MCF 10A (cell line): ENCODE measurements at places on chromosomes 6 and 20. TPM values are rescaled to one million over a fixed set of nuclear protein-coding genes. Genes with fewer than 3 reads are reported as not detected.

Gene RBPJL
- total RNA-seq: not detected in 2 replicates

GRCh38 chr6:71395731-71396409 is 107.3 kb downstream of the OGFRL1 start:
- H3K4me1 ChIP-seq: peaks cover 39% of the 10 kb centered on the region
- no peaks in the 10 kb centered on the region for H3K27me3 ChIP-seq
- DNase-seq: no peak

GRCh38 chr6:148231572-148231971 is 111.1 kb upstream of the SASH1 start:
- H3K36me3 ChIP-seq: no peaks in the 10 kb centered on the region
- no peak overlapping the region for H3K4me3 ChIP-seq
- peak overlapping the region; percentile 37 for H3K27ac ChIP-seq
- H3K4me1 ChIP-seq: peaks cover 27% of the 10 kb centered on the region
- H3K27me3 ChIP-seq: no peaks in the 10 kb centered on the region
- no peak for DNase-seq

DNA sequence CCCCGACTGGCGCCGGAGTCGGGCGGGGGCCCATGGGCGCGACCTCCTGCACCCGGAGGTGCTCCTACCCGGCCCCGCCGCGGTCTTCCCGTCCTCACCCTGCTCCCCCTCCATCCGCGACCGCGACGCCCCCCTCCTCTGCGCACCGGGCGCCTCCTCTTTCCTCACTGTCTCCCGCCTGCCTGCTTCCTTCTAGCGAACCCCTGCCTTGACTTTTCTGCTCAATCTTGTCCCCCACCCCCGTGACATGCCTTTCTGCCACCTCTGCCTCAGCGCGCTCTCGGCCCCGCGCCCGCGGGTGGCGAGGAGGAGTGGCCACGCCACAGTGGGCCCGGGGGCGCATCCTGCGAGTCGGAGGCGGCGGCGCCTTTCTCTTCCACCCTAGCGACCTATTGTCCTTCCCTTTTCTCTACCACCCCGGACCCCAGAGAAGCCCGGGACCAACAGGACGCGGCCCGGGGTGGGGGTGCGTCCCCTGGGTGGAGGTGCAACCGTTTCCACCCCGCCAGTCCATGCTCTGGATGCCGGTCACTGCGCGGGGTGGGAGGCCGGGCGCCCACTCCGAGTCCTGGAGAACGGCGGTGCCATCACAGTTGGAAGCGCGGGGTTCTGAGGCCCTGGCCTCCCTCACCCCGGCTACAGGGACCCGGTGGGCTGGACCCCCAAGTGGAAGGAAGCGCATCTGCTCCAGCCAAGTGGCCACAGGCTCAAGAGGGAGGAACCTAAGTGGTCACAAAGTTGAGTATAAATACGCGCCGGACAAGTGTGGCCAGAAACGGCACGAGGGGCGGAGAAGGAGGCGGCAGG is 2.0 kb downstream of the PDE10A start:
- H3K4me1 ChIP-seq: peaks cover 7% of the 10 kb centered on the region
- H3K27me3 ChIP-seq: no peaks in the 10 kb centered on the region
- no peaks in the 10 kb centered on the region for H3K36me3 ChIP-seq
- H3K4me3 ChIP-seq: no peak overlapping the region
- no peak for DNase-seq

Gene PNPLA1
- 0.27 TPM in 1 of 2 replicates, not detected in the other for total RNA-seq

Gene SLC22A7
- total RNA-seq: not detected in 2 replicates

Gene TSHZ2
- 1.6 and 2.3 TPM in 2 replicates for total RNA-seq

DNA sequence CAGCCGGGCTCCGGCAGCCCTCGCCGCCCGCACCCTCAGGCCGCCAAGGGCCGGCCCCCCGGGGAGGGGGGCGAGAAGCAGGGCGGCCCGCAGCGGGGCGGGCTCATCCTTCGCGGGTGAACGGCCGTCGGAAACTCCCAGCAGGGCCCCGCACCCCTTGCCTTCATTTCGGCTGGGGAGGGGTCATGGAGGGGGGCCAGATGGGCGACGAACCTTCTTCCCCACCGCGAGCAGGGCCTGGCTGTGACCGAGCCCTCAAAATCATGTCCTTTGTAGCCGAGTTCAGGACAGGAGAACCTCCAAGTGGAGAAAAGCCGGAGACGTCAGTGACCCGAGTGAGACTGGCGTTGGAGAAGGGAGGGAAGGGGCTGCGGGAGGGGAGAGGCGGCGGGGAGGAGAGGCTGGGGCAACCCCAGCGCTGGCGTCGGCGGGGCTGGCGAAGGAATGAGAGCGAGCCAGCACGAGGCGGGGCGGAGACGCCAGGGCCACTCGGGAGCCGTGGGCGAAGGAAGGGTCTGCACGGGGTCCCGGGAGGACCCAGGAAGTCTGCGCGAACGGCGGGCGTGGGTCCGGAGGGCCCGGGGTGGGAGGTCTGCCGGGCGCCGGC is 571 bp upstream of the FOXC1 start:
- H3K27me3 ChIP-seq: no peaks in the 10 kb centered on the region
- peak overlapping the region; percentile 66 for H3K27ac ChIP-seq

Gene LPIN3
- 16.5 and 18.9 TPM in 2 replicates for total RNA-seq

- H3K27ac ChIP-seq: no peak overlapping the region
- H3K4me3 ChIP-seq: no peak overlapping the region
- H3K36me3 ChIP-seq: peaks cover 44% of the 10 kb centered on the region
- no peak for DNase-seq
- H3K27me3 ChIP-seq: no peaks in the 10 kb centered on the region
- H3K4me1 ChIP-seq: peaks cover 26% of the 10 kb centered on the region
These were observed 2.8 kb downstream of the UQCC2 start for GRCh38 chr6:33708516-33709204.

GRCh38 chr20:37914672-37915433 is 11.9 kb downstream of the VSTM2L start:
- DNase-seq: no peak
- no peaks in the 10 kb centered on the region for H3K27me3 ChIP-seq
- H3K4me1 ChIP-seq: peaks cover 38% of the 10 kb centered on the region
- H3K4me3 ChIP-seq: no peak overlapping the region
